ENCODE measurements at places on chromosomes 3 and 15.
A peak's percentile ranks its signal among the peaks of the same experiment; 100 is the strongest.

DNA sequence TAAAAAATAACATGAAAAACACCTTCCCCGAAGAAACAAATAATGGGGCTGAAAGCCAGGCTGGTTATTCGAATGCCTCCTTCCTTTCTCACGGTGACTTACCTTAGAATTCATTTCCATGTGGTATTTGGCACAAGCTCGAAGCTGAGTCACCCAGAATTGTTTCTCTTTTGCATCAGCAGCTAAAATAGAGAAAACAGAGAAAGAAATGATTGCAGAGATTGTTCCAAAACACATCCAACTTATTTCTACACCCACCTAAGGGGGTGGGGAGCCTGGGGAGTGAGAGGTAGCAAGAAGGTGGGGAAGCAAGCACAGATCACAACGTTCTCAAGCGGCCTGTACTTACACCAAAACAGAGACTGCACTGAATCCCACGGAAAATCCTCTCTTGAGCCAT lies 104.7 kb downstream of the OSBPL10 start:
- no peak for DNase-seq

DNA sequence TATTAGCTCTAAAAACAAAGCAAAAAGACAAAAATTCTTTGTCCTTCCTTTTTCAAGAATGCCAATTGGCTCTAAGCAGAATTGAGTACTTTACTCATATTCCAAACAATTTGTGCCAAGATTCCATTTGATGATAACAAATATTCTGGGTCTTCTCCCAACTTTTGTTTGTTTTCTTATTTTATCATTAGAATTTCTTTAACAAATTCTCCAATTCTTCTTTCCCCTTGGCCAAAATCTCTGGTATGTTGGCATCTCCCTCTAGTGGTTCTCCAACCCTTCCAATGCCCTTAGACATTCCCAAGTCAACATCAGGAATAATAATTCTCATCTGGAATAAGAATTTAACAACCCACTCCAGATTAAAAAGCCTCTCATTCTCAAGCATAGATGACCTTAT lies 5.3 kb downstream of the CPOX start:
- no peak for DNase-seq

DNA sequence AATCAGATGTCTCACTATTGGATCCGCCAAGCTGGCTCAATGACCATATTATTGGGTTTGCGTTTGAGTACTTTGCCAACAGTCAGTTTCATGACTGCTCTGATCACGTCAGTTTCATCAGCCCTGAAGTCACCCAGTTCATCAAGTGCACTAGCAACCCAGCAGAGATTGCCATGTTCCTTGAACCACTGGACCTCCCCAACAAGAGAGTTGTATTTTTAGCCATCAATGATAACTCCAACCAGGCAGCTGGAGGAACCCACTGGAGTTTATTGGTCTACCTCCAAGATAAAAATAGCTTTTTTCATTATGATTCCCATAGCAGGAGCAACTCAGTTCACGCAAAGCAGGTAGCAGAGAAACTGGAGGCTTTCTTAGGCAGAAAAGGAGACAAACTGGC lies 21.5 kb downstream of the SENP8 start:
- no peak for DNase-seq

DNA sequence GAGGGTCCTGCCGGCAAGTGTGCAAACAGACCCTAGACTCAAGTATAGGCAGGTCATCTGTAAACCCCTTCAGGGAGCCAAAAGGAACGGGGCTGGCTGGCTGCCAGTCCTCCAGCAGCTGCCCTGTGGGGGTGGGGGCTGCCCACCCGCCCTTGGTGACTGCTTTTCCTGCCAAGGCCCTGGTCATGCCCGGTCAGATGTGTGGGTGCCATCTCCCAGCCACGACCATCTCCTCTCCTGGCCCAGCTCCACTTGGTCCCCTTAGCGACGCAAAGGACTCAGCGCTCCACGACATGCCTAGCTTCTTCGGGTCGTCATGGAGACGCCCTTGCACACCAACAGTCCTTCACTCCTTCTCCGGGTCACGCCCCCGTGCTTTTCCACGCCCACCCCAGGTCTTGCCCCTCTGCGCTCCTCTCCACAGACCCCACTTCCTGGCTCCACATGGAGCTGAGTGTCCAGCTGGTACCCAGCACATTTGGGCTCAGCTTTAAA lies 2.4 kb downstream of the MUC4 start:
- peak; percentile 2 for DNase-seq

DNA sequence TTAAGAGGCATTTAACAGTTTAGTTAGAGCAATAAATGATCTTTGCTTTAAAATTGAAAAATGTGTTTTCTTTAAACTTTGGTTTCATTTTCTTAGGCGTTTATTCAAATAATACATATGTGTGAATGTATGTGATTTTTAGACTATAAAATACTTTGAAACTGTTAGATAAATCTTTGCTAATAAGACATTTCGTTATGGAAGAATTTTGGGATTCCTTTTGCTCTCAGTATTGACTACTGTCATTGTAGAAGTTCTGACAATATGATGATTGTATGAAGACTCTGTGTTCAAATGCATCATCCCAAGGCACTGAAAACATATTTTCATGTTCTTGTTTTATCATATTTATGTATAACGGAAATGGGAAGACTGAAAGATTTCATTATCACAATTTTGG lies 43.8 kb upstream of the GOLGA8A start:
- DNase-seq = no peak

DNA sequence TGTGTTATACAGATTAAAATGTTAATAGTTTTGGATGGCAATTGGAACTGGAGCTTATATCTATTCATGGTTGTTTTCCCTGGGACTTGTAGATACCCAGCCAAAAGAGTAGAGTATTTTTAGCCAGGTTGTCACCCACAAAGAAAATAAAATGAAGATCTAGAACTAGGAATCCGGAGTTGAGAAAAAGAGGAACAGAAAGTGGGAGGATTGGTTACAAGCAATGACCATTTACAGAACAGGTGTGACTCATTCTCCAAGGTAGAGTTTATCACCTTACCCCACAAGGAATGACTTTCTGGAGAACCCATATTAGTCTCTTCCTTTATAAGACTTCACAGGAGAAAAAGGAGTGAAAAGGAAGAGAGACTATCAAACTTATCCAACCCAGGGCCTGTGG lies 99.8 kb downstream of the TMEM108 start:
- DNase-seq = peak; percentile 44

DNA sequence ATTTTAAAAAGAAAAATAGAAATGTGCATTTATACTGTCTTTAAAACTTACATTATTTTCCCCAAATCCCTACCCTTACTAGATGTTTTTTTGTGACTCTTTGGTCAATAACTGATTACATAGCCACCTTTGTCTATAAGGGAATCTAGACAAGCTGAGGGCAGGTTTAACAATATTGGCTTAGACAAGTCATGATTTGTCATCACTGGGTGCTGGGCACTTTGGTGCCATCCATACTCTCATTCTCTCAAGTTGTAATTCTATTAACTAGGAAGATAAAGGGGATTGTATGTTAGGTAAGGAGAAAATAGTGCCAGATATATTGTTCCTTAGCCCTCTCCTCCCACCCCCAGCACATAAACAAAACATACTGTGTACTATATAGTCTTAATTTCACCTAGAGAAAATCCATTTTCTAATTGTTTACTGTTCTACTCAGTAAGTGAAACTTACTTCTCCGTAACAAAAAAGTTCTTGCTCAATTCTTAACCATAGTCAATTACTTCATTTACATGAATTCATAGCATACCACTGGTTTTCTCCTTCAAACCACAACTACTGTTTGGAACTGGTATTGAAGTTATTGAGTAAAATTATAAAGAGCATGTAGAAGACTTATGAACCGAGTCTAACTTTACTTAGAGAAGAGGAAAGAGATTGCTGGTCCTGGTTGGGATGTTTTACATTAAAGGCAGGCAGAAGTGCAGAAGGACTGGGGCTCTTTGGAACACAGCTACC lies 877.1 kb downstream of the PDCD6IP start:
- DNase-seq = no peak

- DNase-seq = no peak
Observed at GRCh38 chr3:24149032-24149431, 203.9 kb downstream of the NR1D2 start.

DNA sequence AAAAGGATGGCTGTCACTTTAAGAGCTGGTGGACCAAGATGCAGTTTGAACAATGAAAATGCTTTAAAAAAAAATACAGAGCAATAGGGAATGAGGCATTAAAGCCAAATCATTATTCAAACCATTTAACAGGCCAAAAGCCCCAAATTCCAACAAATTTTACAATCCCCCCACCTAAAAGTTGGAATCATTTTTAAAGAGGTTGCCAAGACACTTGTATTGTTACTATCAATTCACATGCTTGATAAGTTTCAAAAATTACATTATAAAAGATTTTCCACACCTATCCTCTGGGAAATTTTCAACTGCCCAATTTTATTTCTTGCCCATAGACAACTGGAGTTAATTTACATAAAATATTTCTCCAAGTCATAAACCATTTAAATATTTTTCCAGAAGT lies 192.3 kb upstream of the ARHGEF26 start:
- no peak for DNase-seq

GRCh38 chr15:73894133-73894814 lies 20.9 kb downstream of the TBC1D21 start:
- DNase-seq = no peak

- DNase-seq = no peak
Observed at GRCh38 chr3:127299276-127299675, 11.4 kb upstream of the PRR20G start.

DNA sequence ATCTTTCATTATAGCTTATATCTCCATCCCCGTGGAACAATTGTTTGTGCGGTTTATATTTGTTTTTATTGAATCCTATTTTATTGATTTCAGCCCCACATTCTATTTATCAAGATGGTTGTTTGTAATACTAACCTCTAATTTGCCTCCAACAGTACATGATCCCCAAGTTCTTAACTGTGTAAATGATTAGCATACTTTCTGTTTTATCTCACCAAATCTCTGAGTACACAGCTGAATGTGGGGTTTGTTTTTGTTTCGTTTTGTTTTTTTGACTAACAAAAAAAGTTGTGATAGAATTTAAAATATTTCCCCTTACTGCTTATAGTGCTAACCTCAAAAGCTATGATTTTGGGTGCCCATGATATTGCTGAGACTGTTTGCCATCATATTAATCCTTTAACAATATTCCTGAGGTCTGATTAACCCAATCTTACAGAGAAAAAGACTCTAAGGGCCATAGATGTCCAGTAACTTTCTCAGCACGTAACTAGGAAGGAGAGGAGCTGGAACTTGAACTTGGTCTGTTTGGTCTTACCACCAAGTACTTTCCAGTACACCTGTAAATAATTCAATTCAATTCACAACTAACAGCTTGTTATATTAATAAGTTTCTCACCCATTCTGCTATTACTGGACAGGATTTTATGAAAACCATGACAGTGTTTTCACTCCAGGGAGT lies 789.8 kb downstream of the TUSC7 start:
- no peak for DNase-seq

DNA sequence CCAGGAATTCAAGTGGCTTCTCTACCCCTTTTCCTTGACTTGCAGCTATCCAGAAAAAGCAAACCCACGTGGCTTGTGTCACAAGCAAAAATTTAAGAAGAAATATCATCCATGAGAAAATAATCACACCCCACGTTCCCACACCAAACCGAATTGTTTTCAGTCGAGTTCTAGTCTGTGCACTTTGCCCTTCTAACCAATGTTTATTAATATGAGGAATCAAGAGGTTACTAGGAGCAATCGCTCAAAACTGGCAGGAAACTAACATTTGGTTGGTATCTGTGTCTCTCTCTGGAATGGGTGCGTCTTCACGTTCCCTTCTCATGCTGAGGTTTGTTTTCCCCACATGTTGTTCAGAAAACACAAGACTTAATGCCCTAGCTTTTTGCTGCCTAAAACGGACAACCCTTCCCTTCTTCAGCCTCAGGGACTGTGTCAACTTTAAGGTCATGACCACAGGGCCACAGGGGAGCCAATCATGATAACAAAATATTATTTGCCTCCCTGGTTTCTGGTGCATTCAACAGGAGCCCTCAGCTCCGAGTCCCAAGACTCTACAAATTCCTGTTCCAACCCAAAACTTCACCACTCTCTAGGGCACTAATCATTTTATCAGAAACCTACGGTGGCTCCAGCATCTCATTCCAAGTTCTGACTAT lies 41.4 kb upstream of the LMCD1 start:
- DNase-seq = no peak

DNA sequence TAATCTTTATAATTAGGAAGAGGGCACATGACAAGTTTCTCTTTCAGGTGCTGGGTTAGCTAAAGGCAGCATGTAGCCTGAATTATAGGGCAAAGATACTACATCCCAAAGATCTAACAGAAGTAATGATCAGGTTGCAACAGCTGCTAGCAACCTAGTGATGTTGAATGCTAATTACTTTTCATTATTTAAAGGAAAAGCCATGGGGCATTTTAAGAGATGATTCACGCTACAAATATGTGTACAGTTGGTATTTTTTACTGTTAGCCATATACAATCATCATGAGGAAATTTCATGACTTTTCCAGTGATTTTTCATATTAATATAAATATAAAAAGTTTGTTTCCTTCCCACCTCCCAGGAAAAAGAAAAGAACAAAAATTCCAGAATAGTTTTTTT lies 43.0 kb downstream of the NEK10 start:
- DNase-seq = no peak

- DNase-seq = no peak
Observed at GRCh38 chr3:107956991-107957900, 133.6 kb downstream of the CD47 start.

- no peak for DNase-seq
Observed at GRCh38 chr15:89200182-89200581, 21.2 kb downstream of the RLBP1 start.

GRCh38 chr3:85977615-85978338 lies 1013.2 kb downstream of the VGLL3 start:
- no peak for DNase-seq

DNA sequence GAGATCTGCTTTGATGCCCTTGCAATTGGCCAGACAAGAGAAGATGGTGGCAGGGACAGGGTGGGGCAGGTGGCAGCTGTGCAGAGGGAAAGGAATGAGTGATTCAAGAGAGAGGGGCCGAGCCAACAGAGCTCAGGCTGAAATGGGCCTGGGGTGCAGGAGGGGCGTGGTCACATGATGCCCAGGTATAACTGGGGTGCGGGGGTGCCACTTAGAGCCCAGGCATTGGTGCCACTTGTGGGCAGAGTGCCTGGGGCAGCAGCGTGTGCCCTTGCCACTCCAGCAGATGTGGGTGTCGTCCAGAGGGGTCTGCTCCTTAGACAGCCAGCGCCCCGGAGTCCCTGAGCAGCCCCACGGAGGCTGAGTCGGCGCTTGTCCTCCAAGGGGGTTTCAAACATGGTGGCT lies 88.7 kb downstream of the PLXNA1 start:
- DNase-seq = no peak

DNA sequence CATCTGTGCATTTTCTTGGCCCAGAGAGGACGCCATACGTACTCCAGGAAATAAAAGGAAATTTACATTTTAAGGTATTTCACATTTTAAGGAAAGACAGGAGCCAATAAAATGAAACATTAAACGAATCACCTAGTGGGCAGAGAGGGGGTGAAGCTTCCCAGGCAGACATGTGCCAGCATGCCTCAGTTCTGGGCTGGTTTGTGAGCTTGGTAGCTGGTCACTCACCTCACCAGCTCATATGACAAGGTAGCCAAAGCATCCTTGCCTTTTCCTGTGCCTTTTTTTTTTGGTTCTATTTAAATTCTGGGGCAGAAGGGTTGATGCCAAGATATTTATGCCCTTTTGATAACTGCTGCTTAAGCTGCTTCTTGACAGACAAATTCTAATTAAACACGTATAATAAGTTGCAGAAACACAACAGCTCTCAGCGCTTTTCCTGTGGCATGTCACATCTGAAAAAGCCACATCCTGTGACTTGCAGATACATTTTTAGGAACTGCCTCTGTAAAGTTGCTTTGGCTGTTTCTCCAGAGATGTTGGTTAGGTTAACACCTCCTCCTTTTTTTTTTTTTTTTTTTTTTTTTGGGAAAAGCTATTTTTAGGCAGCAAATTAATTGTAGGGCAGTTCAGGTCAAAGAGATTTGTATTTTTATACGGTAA lies 218.6 kb downstream of the PDCD6IP start:
- DNase-seq = no peak
